ENCODE measurements at places on chromosomes 4 and X. TPM values are rescaled to one million over a fixed set of nuclear protein-coding genes. Genes with fewer than 3 reads are reported as not detected.
A peak's percentile ranks its signal among the peaks of the same experiment; 100 is the strongest.

DNA sequence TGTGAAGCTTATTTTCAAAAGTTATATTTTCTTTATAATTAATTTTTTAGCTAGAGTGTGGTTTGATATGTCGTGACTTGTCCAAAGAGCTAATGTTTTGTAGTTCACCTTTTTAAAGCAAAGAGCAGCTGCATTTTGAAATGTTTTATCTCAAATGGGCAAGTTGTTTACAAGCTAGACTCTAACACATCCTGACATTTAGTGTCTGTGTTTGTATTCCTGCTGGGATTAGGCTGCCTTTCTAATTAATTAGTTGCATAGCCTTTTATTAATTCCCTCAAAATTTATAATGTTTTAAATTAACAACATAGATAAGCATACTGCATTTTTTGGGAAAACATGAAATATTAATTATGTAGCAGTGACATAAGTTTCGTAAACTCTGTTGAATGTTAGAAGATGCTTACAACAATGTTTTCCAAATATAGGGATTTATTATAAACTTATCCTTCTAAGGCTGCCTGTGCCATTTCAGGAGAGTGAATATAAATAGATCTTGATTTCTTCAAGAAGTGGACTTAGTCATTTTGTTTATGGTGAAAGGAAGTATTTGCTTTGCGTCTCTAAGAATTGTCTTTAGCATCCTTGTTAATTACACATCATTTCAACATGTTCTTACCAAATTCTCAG is 37.7 kb upstream of the NUDT6 start:
- H3K36me3 ChIP-seq, result no peaks in the 10 kb centered on the region
- no peak for DNase-seq
- H3K27me3 ChIP-seq, result no peaks in the 10 kb centered on the region
- H3K4me1 ChIP-seq, result no peaks in the 10 kb centered on the region
- H3K4me3 ChIP-seq, result no peak overlapping the region
- no peak overlapping the region for H3K27ac ChIP-seq

DNA sequence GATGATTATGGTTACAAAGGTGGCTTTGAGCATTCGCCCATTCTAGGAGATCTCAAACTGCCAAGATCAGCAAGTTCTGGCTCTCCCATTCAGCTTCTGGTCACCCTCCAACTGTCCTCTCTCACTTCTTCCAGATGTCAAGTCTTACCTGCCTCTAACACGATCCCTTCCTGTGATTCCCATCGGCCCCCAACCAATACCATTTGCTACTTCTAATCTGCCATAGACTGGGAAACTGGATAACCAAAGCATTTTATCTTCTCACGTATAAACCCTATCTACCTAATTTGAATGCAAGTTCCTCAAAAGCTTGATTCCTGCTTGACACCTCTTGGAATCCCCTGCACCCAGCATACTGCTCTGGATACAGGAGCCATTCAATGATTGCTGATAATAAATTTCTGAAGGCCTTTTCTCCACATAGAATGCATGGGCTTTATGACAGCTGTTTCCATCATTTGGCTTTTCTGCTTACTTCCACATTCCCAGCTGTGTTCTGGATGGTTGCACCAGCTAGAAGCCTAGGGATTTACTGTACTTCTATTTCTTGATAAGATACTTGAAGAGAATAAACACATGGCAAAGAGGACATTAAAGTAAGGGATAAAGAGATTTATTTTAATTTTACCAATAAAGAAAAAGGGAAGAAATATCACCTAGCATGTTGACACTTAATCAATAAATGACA is 9.6 kb downstream of the GPC4 start:
- H3K4me1 ChIP-seq, result no peaks in the 10 kb centered on the region
- no peak overlapping the region for H3K27ac ChIP-seq
- no peak overlapping the region for H3K4me3 ChIP-seq
- H3K36me3 ChIP-seq, result no peaks in the 10 kb centered on the region
- no peak for DNase-seq

DNA sequence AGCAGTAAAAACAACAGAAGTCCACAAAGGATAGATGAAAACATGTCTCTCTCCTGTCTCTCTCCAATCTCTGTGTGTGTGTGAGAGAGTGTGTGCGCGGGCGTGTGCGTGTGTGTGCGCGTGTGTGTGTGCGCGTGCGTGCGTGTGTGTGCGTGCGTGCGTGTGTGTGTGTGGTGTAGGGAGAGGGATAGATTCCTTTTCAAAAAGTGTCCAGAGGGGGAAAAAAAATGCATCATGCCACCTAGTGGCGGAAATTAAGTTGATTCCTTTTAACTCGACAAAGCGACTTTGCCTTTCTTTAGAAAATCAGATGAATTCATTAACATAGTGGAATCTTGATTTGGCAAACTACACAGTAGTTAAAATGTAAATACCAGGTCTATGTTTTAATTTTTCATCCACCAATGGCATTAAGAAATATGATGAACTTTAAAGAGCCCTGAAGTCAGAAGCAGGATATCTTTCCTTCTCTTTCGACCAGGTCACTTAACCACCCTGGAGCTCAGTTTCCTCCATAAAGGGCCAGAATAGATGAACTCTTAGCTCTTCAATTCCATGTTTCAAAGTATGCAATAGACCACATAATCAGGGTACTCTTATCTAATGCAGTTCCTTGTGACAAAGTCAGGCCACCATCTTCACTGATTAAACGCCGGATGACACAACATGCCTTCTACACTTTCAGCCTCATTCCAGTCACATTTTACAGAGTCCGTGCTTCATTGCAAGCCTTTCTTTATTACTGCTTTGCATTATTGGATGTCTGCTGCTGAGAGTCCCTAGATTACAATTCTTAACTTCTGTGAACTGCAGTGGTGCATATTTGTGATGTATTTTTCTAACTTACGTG is 162.8 kb downstream of the FBXO8 start:
- peak; percentile 1 for DNase-seq
- peaks cover 6% of the 10 kb centered on the region for H3K27me3 ChIP-seq
- no peak overlapping the region for H3K27ac ChIP-seq

DNA sequence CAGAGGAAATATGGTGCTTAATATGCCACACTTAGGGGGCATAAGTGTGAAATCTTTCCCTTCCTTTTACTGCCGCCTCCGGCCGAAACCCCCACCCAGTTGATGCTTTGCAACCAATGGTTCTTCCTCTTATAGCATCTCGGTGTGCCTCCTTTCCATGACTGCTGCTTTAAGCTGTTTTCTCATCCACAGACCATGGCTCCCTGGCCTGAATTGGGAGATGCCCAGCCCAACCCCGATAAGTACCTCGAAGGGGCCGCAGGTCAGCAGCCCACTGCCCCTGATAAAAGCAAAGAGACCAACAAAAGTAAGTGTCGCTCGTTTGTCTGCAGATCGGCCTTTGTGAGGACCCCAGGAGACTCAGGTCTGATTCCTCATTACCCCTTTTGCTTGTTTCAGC is 6.7 kb downstream of the SLC34A2 start:
- no peaks in the 10 kb centered on the region for H3K36me3 ChIP-seq
- no peaks in the 10 kb centered on the region for H3K27me3 ChIP-seq
- no peak overlapping the region for H3K4me3 ChIP-seq
- H3K27ac ChIP-seq, result no peak overlapping the region
- H3K4me1 ChIP-seq, result no peaks in the 10 kb centered on the region

DNA sequence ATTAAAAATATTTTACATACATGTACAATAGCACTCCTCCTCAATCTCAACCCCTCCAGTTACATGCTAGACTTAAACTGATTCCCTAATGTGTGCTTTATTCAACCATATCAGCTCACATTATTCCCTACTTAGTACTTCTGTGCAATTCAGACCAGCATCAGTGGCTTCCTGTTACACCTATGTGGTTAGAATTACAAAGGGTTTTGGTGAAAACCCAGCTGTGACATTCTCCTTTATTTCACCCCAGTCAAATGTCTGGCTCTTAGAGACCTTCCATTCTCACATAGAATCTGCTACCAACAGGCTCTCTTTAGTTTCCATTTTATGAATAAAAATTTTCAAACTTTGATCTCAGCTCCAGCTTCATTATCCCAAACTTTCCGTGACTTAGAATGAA is 85.2 kb upstream of the SLC7A11 start:
- H3K27ac ChIP-seq, result no peak overlapping the region
- H3K4me1 ChIP-seq, result no peaks in the 10 kb centered on the region
- no peaks in the 10 kb centered on the region for H3K36me3 ChIP-seq
- no peak for DNase-seq

- no peak within 1 kb of the TSS for H3K4me3 ChIP-seq
- no peaks in the 10 kb centered on the region for H3K36me3 ChIP-seq
- no peaks in the 10 kb centered on the region for H3K4me1 ChIP-seq
- DNase-seq, result no peak
- no peak within 1 kb of the TSS for H3K27ac ChIP-seq
- no peaks in the 10 kb centered on the region for H3K27me3 ChIP-seq
Measured at GRCh38 chrX:138711399-138712347, at the start of gene FGF13. Gene FGF13, minus strand, starts transcription at chrX:138711717. Its CDS starts 714 bp downstream, at chrX:138711003.

- H3K4me1 ChIP-seq, result no peaks in the 10 kb centered on the region
- no peaks in the 10 kb centered on the region for H3K27me3 ChIP-seq
- H3K36me3 ChIP-seq, result no peaks in the 10 kb centered on the region
- H3K4me3 ChIP-seq, result no peak overlapping the region
Measured at GRCh38 chr4:166996216-166996615, 238.1 kb downstream of the SPOCK3 start.

DNA sequence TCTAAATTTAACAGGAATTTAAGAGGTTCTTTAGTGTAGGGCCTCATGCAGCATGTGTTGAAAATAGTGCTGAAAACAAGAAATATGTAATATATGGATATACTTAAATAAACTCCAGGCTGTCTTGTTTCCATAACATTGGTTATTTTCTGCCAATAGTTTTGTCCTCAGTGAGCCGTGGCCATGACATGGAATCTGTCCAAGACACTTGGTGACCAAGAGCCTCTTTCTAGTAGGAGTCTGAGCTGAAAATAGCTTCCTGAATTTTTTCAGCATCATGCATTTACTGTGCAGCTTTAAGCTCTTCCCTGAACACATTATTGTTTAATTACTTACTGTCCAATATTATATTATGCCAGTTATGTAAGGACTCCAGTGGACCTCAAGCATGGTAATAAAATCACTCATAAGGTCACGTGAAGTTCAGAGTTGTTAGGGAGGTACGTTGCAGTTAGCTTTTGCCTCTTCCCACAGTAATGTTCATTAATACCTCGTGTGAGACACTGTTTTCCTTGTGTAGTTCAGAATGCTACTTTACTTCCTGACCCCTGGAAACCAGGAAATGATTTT is 488.2 kb downstream of the GRID2 start:
- H3K27me3 ChIP-seq, result no peaks in the 10 kb centered on the region
- no peak for DNase-seq
- no peaks in the 10 kb centered on the region for H3K4me1 ChIP-seq
- H3K4me3 ChIP-seq, result no peak overlapping the region

DNA sequence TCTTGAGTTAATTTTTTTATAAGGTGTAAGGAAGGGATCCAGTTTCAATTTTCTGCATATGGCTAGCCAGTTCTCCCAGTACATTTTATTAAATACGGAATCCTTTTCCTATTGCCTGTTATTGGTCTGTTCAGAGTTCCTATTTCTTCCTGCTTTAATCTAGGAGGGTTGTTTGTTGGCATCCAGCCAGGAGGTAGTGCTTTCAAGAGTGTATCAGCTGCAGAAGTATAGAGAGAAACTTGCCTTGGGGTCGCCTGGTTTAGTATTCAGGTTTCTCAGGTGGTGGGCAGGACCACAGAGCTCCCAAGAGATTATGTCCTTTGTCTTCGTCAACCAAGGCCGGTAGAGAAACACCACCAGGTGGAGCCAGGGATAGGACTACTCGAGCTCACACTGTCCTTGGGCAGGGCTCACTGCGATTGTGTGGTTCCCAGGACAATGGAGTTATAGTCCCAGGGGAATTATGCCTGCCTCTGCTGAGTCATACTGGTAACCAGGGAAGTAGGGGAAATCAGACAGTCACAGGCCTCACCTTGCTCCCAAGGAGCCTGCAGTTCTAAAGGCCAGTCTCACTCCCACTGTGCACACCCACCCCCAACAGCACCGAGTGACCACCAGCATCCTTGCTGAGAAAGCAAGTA is 168.1 kb downstream of the VSIG4 start:
- no peak overlapping the region for H3K27ac ChIP-seq
- H3K4me3 ChIP-seq, result no peak overlapping the region
- H3K27me3 ChIP-seq, result no peaks in the 10 kb centered on the region

- H3K4me3 ChIP-seq, result no peak overlapping the region
- H3K27me3 ChIP-seq, result no peaks in the 10 kb centered on the region
- no peaks in the 10 kb centered on the region for H3K36me3 ChIP-seq
- no peak overlapping the region for H3K27ac ChIP-seq
- no peak for DNase-seq
Measured at GRCh38 chrX:32137525-32137924, 1065.7 kb upstream of the FTHL17 start.

DNA sequence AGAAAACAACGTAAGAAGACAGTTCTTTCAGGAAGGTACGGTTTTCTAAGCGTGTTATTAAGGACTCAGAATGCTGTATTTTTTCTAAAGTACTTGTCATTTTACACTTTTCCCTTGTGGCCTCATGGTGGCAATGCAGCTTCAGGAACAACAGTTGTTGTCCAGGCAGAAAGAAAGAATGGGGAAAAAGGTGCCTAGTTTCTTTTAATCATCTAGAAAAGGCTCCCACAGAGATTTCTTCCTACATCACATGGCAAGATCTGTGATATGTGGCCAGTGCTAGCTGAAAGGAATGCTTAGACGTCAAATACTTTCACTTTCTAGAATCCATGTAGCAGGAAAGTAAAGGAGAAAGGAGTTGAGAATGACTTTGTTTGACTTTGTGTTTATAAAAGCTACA is 49.0 kb upstream of the TRAM1L1 start:
- DNase-seq, result no peak
- no peak overlapping the region for H3K4me3 ChIP-seq
- H3K36me3 ChIP-seq, result no peaks in the 10 kb centered on the region

DNA sequence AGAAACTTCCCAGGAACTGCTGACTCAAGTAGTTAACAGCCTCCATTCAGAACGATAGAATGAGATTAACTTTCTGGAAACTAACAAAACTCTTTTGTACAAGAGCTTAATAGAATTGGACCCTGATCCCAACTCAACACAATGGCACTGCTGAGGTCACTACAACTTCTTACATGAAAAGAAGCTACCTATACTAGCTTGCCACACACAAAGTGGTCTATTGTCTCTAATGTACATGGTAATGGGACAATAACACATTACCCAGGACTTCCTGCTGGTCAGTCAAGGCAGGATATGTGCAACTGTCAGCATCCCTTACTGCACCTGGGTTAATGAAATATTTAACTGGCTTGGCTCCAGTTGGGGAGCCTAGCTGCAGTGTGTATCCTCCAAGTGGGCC is 56.2 kb downstream of the BRCC3 start:
- no peaks in the 10 kb centered on the region for H3K27me3 ChIP-seq
- H3K4me3 ChIP-seq, result no peak overlapping the region
- DNase-seq, result no peak
- no peak overlapping the region for H3K27ac ChIP-seq

GRCh38 chrX:32592786-32593185 is 618.6 kb downstream of the DMD start:
- no peak overlapping the region for H3K4me3 ChIP-seq
- no peak for DNase-seq
- H3K27ac ChIP-seq, result no peak overlapping the region
- H3K27me3 ChIP-seq, result no peaks in the 10 kb centered on the region

The ZNF157 gene
- total RNA-seq, result 0.60 TPM

The DRD5 gene
- total RNA-seq, result not detected

Measured in CD8-positive, alpha-beta memory T cell (primary cell).